ENCODE measurements at places on chromosomes 5 and 9.

GRCh38 chr5:131209506-131210150 is 38.9 kb downstream of the LYRM7 start:
- peak; percentile 75 for DNase-seq

GRCh38 chr5:154795235-154795596 is 40.0 kb downstream of the LARP1 start:
- DNase-seq, result no peak

DNA sequence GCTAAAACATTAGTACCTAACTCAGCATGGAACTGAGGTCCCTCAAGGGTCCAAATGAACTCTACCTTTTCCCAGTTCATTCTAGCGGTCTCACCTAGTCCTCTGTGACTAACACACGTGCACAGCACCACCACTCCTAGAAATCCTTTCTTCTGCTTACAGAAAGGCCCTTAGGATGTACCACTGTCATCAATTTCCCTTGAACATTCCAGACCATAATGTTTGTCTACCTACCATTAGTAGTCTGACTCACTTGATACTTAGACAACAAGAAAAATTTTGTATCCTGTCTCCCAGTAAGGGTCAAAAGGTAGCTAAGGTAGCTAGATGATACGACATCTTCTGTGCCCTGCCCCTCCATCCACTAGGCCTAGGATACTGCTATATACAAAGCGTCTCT is 166.6 kb downstream of the TSSK1B start:
- no peak for DNase-seq

- DNase-seq, result no peak
Observed at GRCh38 chr5:65902104-65902503, 24.3 kb upstream of the ERBIN start.

- no peak for DNase-seq
Observed at GRCh38 chr9:131402738-131403492, 9.0 kb downstream of the PRRC2B start.

GRCh38 chr5:163760498-163760897 is 255.1 kb downstream of the MAT2B start:
- DNase-seq, result no peak

GRCh38 chr9:105244734-105245028 is 230 bp downstream of the SLC44A1 start:
- no peak for DNase-seq

GRCh38 chr9:120909904-120910303 is 16.7 kb downstream of the TRAF1 start:
- peak; percentile 62 for DNase-seq

DNA sequence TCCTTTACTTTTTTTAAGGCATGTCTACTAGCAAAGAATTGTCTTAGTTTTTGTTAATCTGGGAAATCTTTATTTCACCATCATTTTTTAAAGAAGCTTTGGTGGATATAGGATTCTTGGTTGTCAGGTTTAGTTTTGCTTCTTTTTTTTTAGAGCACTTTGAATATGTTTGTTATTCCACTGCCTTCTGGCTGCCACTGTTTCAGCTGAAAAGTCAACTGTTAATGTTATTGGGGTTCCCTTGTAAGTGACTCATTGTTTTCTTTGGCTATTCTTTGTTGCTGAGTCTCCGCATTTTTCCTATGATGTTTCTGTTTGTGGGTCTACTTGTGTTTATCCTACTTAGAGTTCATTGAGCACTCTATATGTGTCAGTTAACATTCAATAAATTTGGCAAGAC is 44.4 kb downstream of the PHAX start:
- no peak for DNase-seq

- DNase-seq, result peak; percentile 24
Observed at GRCh38 chr5:76303921-76304320, 99.2 kb upstream of the IQGAP2 start.
